ENCODE measurements at places on chromosomes 2 and 18. TPM values are rescaled to one million over a fixed set of nuclear protein-coding genes. Genes with fewer than 3 reads are reported as not detected.

The FSHR gene
- total RNA-seq: 1.1 TPM

The DYNAP gene
- not detected for total RNA-seq

The CCDC74B gene
- 1.1 TPM for total RNA-seq

The SLC14A1 gene
- total RNA-seq: 23.9 TPM

The PLCL1 gene
- total RNA-seq: 26.8 TPM

The C2orf66 gene
- not detected for total RNA-seq

DNA sequence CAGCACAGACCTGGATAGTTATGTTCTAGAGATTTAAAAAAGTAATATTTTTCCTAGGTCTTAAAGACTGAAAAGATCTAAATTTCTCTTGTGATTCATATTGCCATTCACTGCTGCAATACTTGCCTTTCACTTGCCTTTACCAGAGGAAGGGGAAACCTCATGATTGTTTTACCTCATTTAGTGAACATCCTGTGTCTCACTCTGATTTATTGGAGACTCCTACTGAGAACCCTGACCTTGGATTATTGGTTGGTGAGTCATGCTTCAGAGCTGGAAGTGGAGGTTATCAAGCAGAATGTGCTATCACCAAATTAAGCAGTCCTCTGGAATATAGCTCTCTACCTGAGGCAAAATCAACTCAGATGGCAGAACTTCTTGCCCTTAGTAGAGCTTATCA is 500.5 kb downstream of the TSN start:
- DNase-seq: no peak

DNA sequence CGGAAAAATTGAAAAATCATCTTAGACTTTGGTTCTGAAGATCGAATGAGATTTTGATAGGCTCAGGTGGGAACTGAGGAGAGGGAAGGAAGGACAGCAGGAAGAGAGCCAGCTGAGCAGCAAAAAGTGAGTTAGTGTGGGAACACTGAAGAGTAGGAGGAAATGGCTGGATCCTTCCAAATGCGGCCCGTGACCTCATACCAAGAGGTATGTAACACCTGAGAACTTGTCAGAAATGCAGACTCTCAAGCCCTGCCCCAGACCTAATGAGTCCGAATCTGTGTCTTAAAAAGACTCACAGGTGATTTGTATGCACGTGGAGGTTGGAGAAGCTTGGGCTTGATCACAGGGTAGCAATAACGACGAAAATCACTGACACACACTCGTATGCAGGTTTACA is 42.0 kb downstream of the COL4A3 start:
- no peak for DNase-seq

GRCh38 chr2:201269764-201270163 is 9.4 kb downstream of the CASP8 start:
- DNase-seq: no peak

DNA sequence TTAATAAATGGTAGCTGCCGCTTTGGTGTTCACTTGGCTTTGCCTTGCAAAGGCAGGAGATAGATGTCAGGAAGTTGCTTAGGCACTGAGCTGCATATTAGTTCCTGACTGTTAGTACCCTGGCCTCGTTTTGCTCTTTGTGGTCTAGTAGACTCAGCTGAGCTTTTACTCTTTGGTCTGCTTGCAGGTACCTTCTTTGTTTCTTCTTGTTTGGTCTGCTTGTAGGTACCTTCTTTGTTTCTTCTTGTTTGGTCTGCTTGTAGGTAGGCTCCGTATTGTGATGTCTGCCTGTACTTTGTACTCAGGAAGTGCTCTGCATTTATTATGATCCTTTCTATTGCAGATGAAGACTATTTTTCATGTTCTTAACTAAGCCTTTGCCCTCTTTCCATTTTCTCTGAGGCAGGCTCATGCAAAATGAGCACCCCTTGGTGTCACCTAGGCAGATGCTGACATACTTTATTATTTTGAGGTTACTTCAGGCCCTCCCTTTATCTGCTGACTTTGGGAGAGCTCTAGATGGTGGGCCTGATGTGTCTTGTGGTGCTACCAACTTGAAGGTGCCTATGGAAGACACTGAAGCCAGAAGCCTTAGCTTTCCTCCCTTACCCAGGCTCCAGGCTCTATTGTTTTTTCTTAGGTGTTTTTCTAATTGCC is 6.0 kb downstream of the RPIA start:
- no peak for DNase-seq

DNA sequence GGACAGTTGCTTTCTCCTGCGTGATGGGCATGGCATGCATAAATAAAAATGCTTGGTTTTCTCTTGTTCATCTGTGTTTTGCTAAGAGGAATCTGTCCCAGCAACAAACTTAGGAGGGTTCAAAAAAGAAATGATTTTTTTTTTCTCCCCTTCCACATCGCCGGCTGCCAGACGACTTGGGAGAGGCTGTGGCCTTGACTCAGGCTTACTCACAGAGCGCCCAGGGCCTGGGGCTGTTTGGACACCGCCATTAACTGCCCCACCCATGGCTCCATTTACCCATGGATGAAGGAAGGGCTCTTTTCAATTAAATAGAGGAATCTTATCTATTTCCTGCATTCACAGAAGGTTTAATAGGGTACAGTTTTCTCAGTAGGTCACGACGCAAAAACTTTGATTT is 22.3 kb upstream of the SERPINB5 start:
- DNase-seq: no peak

- DNase-seq: peak; percentile 9
These were observed 140.4 kb downstream of the SMAD2 start for GRCh38 chr18:47790036-47790435.

GRCh38 chr2:105821428-105822125 is 76.9 kb downstream of the NCK2 start:
- no peak for DNase-seq

- DNase-seq: no peak
These were observed 116.3 kb downstream of the TTC32 start for GRCh38 chr2:19785447-19785846.

- no peak for DNase-seq
These were observed 65.3 kb downstream of the WDPCP start for GRCh38 chr2:63522950-63523349.

DNA sequence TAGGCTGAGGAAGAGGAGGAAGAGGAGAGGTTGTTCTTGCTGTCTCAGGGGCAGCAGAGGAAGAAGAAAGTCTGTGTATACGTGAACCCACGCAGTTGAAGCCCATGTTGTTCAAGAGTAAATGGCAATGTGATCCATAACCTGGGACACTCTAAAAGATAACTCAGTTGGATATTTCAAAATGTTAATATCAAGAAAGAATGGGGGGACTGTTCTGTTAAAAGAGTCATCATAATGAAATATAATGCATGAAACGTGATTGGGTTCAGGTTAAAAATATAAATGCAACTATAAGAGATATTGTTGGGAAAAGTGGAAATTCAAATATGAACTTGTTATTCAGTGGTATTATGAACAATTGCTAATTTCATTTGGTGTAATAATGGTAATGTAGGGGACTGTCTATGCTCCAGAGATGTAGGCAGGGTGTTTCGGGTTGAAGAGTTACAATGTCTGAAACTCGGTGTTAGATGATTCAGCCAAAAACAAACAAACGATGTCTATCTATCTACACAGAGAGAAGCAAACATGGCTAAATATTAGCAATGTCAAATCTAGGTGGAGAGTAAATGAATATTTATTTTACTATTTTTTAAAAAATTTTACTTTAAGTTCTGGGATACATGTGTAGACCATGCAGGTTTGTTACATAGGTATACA is 21.1 kb upstream of the POLE4 start:
- DNase-seq: no peak

GRCh38 chr2:218289639-218290315 is 2.5 kb downstream of the TMBIM1 start:
- no peak for DNase-seq

GRCh38 chr2:10007921-10008808 is 35.2 kb upstream of the KLF11 start:
- DNase-seq: no peak

- no peak for DNase-seq
These were observed 111.2 kb downstream of the KLF7 start for GRCh38 chr2:207054521-207054920.

- no peak for DNase-seq
These were observed 266.6 kb downstream of the ACTR3 start for GRCh38 chr2:114156366-114157056.
